ENCODE measurements at places on chromosomes 7 and 10.
A peak's percentile ranks its signal among the peaks of the same experiment; 100 is the strongest.

GRCh38 chr7:137898839-137899721 lies 52.3 kb upstream of the DGKI start:
- peak; percentile 84 for DNase-seq

- DNase-seq, result peak; percentile 56
These were observed 236.8 kb downstream of the FRMD4A start for GRCh38 chr10:14093730-14094484.

DNA sequence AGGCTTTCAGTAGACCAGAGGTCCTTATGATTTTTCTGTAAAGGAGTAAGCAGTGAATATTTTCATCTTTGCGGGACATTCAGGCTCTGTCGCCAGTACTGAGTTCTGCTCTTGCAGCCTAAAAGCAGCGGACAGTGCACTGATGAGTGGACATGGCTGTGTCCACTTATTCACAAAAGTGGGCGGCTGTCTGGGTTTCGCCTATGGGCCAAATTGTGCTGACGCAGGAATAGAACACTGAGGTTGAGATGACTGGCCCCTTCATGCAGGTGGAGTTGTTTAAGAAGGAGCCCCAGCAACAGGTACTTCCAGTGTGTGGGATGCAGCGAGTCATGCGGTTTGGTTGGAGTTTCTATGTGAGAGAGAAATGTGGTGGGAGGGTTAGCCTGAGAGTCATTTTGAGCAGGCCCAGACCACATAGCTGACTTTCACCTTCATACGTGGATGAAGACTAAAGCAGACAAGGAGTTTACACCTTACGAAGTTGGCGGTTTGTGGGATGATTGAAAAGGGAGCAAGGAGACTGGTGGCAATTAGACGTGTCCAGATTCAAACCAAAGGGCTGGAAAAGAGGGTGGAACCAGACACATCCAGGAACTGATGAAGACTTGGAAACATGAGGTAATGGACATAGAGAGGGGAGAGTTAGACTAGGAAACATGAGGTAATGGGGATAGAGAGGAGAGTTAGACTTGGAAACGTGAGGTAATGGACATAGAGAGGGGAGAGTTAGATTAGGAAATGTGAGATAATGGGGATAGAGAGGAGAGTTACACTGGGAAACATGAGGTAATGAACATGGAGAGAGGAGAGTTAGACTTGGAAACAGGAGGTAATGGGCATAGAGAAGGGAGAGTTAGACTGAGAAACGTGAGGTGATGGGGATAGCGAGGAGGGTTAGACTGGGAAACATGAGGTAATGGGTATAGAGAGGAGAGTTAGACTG lies 38.2 kb downstream of the WDR37 start:
- DNase-seq, result no peak

GRCh38 chr10:114045136-114046086 lies 1.7 kb downstream of the ADRB1 start:
- peak; percentile 90 for DNase-seq
